Naive thymus-derived CD8-positive, alpha-beta T cell (primary cell): ENCODE measurements at places on chromosomes 2 and 18. TPM values are rescaled to one million over a fixed set of nuclear protein-coding genes. Genes with fewer than 3 reads are reported as not detected.

The ADAM23 gene
- total RNA-seq = 0.30 TPM

- no peak for DNase-seq
Observed at GRCh38 chr2:235506997-235507615, 13.3 kb downstream of the AGAP1 start.

DNA sequence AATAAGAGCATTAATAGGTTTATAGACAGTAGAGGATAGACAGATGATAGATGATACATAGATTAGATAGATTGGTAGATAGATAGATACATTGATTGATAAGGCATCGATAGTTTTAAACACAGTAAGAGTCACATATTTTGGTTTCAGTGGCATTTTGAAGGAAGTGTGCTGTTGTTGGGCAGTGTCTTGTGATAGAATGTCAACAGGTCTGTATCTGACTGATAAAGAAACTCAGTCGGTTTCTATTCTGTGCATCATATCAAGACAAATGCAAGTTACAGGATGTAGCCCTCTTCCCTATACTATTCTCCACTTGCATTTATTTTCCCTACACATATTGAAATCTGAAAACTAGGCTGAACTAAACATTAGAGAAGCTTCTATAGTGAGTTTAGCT, 1229.0 kb upstream of the ZEB2 start:
- no peak for DNase-seq

The GCG gene
- total RNA-seq = not detected

The PSME4 gene
- total RNA-seq = 59.9 TPM
